Chondrocyte (in vitro differentiated cells): ENCODE measurements at places on chromosomes 12 and 14. TPM values are rescaled to one million over a fixed set of nuclear protein-coding genes. Genes with fewer than 3 reads are reported as not detected.

DEPDC4 gene
- total RNA-seq = 0.44 to 1.6 TPM (median 0.57 TPM) in 3 replicates

- no peak for DNase-seq
Measured at GRCh38 chr14:72291908-72292688, 359.9 kb downstream of the RGS6 start.

CPNE6 gene
- total RNA-seq = not detected in 3 replicates

DNA sequence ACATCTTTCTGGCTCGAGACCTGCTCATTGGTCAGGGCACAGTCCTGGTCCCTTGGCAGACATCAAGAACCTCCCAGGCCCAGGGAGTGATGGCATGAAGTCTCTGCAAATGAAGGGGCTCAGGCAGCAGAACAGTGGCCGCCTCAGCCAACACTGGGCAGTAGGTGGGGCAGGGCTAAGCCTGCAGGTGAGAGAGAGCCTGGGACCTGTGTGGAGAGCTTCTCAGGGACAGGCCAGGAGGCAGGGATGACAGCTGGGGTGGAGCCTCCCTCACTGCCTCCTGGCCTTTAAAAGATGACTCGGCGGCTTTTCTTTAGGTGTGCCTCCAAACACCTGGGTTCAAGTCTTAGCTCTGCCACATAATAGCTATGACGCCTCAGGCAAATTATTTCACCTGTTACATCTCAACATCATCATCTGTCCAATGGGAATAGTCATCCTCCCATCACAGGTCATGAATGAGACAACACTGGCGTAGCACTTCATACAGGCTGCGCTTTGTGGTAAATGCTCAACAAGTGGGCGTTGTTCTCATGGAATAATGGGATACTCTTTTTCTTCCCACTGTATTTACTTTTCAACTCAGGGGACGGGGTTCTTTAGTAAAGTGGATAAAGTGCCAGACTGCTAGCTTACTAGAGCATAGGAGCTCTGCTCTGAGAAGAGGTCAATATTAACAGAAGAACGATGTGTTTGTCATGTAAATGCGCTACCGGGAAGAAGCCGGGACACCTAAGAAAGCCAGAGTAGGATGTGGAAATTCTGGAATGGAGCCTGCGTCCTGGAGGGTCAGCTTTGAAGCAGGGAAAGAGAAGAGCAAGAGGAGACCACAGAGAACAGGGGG lies 277.4 kb downstream of the FOXN3 start:
- DNase-seq = no peak

GRCh38 chr14:70515811-70516210 lies 19.0 kb downstream of the ADAM20 start:
- no peak for DNase-seq

IL22 gene
- total RNA-seq = not detected in 3 replicates

DNA sequence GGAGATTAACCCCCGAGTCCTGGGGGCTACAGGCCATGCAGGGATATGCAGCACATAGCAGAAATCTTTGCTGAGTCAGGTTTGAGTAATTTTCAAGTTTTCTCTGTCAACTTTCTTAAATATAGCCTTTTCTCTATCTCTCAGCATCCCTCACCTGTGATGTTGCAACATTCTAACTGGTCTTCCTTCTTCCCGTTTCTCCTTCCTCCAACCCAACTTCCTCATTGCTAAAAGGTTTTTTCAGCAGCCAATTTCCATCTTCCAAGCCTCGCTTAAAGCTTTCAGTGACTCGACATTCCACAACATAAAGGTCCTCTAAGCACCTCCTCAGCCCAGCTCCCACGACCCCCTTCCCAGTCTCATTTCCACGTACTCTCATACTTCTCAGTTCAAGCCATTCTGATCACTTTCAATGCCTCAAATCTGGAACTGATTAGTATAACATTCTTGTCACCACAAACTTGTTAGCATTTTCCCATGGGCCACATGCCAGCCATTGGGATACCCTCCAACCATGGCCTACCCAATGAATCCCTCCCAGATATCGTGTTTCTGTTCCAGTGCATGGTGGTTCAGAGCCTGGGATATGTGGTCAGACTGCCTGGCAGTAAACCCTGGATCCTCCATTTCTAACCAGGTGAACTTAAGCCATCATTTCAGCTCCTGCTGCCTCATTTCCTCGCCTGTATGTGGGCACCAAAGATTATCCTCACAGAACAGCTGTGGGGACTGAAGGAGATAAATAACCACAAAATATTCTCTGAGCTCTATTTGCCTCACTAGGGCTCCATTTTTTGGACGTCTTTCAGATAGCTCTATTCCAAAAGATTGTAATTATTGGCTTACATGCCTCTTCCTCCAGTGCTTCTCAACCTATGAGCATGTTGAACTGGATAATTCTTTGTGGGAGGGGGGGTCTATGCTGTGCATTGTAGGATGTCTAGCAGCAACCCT lies 65.8 kb downstream of the KCNK10 start:
- DNase-seq = no peak

GRCh38 chr12:47207340-47207717 lies 127.6 kb upstream of the AMIGO2 start:
- no peak for DNase-seq

DNA sequence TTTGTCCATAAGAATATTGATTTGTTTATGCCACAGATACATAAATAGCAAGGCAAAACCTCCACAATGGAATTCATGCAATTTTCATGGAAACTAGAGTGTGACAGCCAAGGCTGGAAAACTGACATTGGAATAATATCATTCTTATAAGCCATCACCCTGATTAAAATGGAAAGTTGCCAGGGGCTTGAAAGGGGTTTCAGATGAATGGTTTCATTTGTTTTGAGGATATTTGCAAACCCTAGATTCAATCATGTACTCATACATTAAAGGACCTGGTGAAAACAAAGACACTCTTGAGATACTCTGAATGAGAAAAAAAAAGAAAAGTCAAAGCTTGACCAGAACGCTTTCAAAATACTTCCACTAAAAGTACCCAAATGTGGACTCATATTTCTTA lies 205.7 kb downstream of the DIO2 start:
- DNase-seq = no peak

DNA sequence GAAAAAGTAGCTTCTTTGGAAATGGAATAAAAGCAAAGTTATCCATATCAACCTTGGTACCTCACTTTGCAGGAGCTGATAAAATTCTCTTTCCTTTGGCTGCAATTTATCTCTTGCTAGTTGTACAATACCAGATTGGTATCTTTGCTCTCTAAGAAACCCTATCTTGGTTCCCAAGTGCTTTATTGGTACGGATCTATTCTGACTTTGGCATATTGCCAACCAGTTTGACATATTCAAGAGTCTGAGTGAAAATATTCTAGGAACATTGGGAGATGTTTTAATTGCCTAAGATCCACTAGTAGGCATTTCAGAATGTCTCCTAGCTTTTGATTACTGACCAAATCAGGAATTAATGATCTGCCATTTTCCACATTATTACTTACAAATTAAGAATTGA lies 167.2 kb upstream of the ATP2B1 start:
- DNase-seq = no peak

- DNase-seq = no peak
Measured at GRCh38 chr12:27324530-27324929, 8.1 kb upstream of the BMAL2 start.

DNA sequence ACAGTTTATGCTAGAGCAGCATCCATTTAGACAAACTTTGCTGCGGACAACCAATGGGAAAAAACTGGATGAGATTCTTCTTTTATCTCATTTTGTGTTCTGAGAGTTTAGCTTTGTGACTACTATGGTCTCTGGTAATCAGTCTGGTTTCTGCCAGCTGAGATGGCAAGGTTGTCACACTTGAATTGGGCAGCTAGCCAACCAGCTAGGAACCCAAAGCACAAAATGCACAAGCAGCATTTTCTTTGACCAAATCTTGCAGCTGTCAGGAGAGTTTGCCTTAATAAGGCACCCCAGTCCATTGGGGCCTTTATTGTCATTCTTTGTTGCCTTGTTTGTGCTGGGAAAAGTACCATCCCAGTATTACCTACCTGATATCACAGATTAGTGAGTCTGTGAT lies 34.0 kb upstream of the ETV6 start:
- no peak for DNase-seq

- DNase-seq = no peak
Measured at GRCh38 chr12:13101821-13102375, 1.6 kb downstream of the GSG1 start.

DPF3 gene
- total RNA-seq = 1.1 to 2.3 TPM (median 1.1 TPM) in 3 replicates

GRCh38 chr14:90034156-90034555 lies 27.6 kb upstream of the KCNK13 start:
- no peak for DNase-seq

GRCh38 chr14:91774140-91775096 lies 42.5 kb upstream of the CATSPERB start:
- no peak for DNase-seq
